EL (cell line): ENCODE measurements at places on chromosomes 6 and 20.
A peak's percentile ranks its signal among the peaks of the same experiment; 100 is the strongest.

DNA sequence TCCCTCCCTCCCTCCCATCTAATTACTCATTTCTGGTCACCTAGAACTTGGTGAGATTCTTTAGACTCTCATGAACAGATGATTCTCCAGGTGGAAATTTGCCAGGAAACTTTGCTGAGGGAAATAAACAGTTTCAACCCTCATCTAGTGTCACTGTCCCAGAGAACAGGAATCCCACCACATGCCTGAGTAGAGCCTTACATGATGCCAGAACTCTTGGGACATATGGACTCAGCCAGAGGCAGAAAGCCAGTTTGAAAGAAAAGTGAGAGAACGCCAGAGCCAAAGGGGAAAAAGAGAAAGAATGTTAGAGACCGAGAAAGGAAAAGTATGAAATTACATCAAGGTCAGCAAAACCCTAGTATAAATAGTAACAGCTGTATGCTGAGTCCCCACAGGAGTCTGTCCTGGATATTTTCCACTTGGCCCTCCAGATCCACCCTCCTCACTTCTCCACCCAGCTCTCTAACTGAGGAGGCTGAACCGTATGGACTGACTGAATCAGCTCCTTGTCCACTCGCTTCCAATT is 127.5 kb upstream of the COL21A1 start:
- peak; percentile 41 for DNase-seq

- no peak for DNase-seq
These were observed 225.9 kb downstream of the NKAIN2 start for GRCh38 chr6:124029567-124029966.

- DNase-seq: no peak
These were observed 5.3 kb downstream of the ARFGEF2 start for GRCh38 chr20:48926821-48927220.

DNA sequence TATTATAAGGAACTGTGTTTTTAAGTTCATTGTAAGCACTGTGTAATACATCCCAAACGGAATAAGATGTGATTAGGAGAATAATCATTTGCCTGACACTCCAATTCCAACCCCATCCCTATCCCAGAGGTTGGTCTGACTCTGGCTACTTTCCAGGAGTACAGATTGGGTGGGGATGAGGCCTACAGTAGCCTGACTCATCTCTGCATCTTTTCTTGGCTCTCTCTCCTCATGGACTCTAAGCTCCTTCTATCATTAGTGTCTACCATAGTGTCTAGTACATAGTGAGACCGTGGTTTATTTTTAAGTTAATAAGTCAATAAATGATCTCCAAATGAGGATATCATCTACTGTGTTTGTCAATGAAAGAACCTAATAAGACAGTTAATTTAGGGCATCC is 92.2 kb upstream of the CNKSR3 start:
- peak; percentile 28 for DNase-seq

- DNase-seq: peak; percentile 74
These were observed 30.1 kb downstream of the OR2B6 start for GRCh38 chr6:27986928-27987725.
